ENCODE measurements at places on chromosomes 3 and 15. TPM values are rescaled to one million over a fixed set of nuclear protein-coding genes. Genes with fewer than 3 reads are reported as not detected.

- DNase-seq = peak; percentile 25
These were observed 214.5 kb downstream of the ZIC4 start for GRCh38 chr3:147191795-147192385.

GRCh38 chr15:67690936-67691335 is 134.4 kb upstream of the SKOR1 start:
- DNase-seq = no peak

Gene PLCB2
- 6.7 TPM for polyA plus RNA-seq

GRCh38 chr3:128278761-128279600 is 125.7 kb downstream of the EEFSEC start:
- peak; percentile 56 for DNase-seq

Gene EPHB1
- 6.8 TPM for polyA plus RNA-seq

GRCh38 chr15:101346928-101347327 is 51.9 kb upstream of the SNRPA1 start:
- no peak for DNase-seq

Gene FAM3D
- 0.91 TPM for polyA plus RNA-seq

Gene FGF12
- polyA plus RNA-seq = 9.8 TPM

Gene VGLL3
- 3.0 TPM for polyA plus RNA-seq

GRCh38 chr15:33344111-33344510 is 33.3 kb downstream of the RYR3 start:
- no peak for DNase-seq

- peak; percentile 7 for DNase-seq
These were observed 352.8 kb upstream of the SEMA6D start for GRCh38 chr15:47364230-47365141.

Gene IL17RB
- 17.3 TPM for polyA plus RNA-seq

- DNase-seq = no peak
These were observed 126.4 kb downstream of the CHDH start for GRCh38 chr3:53719796-53720195.

DNA sequence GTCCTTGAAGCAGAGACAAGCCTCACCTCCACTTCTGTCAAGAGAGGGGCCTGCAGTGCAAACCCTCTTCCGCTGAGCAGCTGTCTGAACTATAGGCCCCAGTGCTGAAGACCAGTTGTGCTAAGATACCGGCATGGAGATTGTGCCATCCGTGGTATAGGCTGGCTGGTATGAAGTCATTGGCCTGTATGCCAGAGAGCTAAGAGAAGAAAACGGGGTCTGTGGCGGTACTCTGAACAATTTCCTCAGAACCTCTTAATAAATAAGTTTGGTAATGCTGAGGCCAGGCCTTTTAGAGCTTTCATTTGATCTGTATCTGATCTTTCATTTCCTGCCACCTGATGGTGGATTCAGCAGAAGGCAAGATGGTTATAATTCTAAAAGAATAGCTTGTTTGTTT is 123.0 kb downstream of the LRIG1 start:
- DNase-seq = no peak

DNA sequence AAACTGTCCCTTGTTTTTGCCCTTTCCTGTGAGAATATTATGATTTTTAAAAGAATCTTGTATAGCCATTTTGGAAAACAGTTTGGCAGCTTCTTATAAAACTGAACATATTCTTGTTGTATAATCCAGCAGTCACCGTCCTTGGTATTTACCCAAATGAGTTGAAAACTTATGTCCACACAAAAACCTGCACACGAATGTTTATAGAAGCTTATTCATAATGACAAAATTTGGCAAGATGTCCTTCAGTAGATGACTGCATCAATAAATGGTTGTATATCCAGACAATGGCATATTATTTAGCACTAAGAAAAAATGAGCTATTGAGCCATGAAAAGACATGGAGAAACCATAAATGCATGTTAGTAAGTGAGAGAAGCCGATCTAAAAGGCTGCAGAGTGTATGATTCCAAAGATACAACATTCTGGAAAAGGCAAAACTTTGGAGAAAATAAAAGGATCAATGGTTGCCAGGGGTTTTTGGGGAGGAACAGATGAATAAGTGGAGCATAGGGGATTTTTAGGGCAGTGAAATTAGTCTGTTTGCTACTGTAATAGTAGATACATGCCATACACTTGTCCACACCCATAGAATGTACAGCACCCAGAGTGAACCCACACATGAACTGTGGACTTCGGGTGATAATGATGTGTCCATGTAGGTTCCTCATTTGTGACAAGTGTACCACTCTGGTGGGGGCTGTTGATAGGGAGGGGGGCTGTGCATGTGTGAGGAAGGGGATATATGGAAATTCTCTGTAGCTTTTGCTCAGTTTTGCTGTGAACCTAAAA is 31.7 kb downstream of the LIMD1 start:
- DNase-seq = no peak

DNA sequence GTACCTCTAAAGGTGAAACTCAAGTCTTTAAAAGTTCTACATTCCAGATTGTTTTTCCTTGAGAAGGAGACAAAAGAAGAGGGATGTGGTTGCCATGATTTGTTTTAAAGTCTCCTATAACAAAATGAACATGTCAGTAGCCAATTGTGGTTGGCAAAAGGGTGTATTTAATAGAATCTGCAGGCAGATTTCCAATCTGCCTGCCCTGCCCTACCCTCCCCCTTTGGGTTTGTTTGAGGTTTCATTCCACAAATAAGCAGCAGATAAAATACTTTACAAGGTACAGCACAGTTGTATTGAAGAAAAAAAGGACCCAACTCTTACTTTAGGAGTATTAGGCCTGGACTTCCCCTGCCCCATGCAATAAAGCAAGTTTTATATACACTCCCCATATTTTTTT is 59.5 kb downstream of the MLH1 start:
- no peak for DNase-seq

DNA sequence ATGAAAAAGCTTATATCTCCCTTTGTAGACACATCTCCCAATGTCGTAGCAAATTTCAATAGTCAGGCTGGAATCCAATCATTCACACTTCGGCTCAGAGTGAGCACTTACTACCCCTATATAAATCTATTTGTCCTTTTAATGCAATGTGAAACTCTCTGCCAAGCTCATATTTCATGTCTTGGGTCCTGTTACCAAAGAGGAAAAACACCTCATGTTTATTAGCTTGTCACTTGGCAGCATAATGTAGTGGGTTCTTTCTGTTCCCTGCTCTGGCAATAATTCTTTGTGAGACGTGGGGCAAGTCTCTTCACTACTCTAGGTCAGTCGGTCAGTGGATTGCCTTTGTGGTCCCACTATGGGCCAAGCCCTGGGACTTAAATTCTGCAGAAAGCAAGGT is 107.1 kb downstream of the SRGAP3 start:
- DNase-seq = no peak

Gene AGBL1
- 0.08 TPM for polyA plus RNA-seq

GRCh38 chr3:474828-475227 is 278.3 kb downstream of the CHL1 start:
- DNase-seq = no peak

- DNase-seq = no peak
These were observed at the start of gene SOX2 for GRCh38 chr3:181711325-181712135. Gene SOX2 (plus strand): TSS chr3:181711925. CDS start chr3:181712361, 436 bp downstream.

DNA sequence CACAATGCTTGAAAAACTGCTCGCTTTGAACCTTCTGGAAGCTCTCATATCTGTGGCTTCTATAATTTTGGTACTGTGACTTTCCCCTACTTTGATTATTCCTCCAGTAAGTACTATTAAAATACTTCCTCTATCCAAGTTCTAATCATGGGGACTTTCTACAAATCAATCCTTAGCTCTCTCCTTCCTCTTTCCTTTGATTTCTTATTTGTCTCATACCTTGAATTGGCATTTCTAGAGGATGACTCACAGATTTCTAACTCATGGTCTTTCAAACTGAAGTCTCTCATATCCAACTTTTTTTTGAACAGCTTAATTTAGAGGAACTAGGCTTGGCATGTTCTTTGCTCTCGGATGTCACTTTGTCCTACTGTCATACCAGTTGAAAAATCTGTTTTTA is 241.8 kb downstream of the TBC1D5 start:
- no peak for DNase-seq

Gene POLQ
- polyA plus RNA-seq = 6.8 TPM

DNA sequence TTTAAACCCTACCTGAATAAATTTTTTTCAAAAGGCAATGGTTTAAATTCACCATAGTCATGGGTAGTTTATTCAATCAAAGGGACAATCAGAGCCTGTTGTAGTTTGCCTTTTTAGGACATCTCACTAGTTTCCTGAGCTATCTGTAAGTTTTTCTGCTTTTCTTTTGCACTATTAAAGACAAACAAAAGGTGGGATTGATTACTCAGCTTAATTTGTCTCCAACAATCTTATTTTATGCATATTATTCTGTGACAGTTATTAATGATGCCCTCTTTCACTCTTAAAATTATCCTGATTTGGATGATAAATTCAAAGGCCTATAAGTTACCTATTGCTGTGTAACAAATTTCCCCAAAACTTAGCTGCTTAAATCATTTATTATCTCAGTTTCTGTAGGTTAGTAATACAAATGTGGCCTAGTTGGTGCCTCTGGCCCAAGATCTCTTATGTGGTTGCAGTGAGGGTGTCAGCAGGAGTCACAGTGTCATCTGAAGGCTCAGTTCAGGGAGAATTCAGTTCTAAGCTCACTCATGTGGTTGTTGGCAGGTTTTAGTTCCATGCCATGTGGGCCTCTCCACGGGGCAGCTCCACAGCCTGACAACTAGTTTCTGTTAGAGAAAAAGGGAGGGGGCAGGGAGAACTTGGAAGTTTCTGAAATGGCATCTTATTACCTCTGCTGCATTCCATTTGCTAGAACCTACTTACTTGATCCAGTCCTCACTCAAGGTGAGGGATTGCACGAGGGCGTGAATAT is 16.0 kb downstream of the ARMC8 start:
- no peak for DNase-seq

Gene BFSP2
- polyA plus RNA-seq = 0.67 TPM

DNA sequence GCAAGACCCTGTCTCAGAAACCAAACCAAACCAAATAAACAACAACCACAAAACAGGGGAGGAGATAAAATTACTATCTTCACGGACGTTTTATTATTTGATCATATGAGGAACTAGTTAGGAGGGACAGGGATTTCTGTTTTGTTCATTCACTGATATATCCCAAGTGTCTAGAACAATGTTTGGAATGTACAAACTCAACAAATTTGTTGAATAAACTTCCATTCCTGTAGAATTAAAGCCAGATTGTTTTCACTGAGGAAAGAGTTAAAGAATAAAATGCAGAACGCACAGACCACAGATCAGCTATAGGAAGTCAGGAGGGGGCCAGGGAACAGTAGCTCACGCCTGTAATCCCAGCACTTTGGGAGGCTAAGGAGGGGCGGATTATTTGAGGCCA is 6.5 kb upstream of the STRC start:
- no peak for DNase-seq

Gene CDCP1
- polyA plus RNA-seq = 1.8 TPM

DNA sequence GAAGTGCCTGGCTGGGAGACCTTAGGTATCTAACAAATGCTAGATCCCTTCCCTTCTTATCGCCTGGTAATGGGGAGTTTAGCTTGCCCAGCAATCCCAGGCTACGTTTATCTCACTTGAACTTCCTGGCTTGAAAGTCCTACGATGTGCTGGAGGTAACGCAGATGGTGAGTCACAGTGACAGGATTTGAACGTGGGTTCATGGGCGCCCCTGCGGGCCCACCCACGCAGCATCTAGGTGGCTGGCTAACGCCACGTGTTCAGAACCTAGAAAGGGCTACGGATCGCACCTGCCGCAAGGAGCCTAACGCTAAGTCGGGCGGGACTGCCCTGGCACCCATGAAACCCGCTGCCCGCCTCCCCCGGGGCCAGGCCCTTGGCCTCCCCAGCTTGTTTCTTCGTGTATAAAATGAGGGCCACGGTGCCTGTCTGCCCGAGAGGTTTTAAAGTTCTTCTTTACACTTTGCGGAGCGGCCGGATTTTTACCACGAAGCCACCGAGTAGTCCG is 600 bp upstream of the USP3 start:
- DNase-seq = no peak

DNA sequence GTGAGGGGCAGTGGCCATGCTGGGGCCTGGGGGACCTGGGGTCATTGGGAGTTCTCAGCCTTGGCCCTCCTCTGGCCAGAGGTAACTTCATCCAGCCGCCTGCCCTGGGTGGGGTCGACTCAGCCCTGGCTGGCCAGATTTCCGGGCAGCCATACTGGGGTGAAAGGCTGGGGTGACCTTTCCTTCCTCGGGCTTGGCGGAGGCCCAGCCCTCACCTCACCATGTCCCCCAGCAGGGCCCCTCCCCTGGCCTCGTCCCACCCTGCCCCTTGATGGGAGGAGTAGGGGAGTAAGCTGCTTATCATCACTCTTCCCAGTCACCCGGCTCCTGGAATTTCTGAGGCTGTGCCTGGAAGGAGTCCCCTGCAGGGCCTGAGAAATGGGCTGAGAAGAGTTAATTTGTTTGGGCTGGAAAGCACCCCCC is 5.4 kb downstream of the SEMA3F start:
- DNase-seq = no peak

Gene RASSF1
- polyA plus RNA-seq = 16.4 TPM
